ENCODE measurements at places on chromosomes 5 and 9.
A peak's percentile ranks its signal among the peaks of the same experiment; 100 is the strongest.

DNA sequence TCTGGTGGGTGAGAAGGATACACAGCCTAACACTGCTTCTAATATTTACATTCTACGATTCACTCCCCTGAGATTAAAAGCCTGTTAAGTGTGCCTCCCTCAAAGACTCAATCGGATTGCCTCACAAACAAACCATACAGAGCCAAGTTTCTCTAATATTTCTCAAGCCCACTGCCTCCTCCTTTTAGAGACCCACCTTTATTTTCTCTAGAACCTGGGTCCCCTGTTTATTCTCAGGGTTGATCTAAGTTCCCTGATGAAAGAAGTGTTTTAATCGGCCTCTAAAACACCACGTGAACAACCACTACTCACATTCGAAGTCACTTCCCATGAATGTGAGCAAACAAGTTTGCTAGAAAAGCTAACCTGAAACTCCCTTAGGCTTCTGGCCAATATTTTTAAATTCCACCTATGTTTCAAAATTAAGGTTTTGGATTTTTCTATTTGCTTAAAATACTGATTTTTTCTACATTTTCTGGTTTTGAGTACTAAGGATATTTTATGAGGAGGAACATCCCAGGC is 76.5 kb downstream of the GLIS3 start:
- peak; percentile 26 for DNase-seq

GRCh38 chr5:125180231-125180829 is 433.9 kb upstream of the ZNF608 start:
- DNase-seq, result no peak

GRCh38 chr5:50666261-50667022 is at the start of gene PARP8:
Gene PARP8 (plus strand): TSS chr5:50666637. CDS start chr5:50667096, 459 bp downstream.
- peak; percentile 74 for DNase-seq

DNA sequence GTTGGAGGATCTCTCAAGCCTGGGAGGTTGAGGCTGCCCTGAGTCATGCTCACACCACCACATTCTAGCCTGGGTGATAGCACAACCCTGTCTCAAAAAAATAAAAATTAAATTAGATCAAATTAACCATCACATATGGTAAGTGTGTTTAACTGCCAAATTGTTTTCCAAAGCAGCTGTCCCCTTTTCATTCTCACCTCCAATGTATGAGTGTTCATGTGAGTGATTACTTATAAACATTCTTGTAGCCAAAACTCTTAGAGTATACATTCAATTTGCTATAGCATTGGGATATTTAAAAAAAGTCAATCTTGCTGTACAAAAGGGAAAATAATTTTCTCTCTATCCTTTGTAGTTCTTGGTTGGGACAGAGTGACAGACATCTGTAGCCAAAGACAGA is 53.4 kb upstream of the SNAPC3 start:
- DNase-seq, result no peak

- DNase-seq, result peak; percentile 35
These were observed 127.5 kb upstream of the PANK3 start for GRCh38 chr5:168706655-168707069.

DNA sequence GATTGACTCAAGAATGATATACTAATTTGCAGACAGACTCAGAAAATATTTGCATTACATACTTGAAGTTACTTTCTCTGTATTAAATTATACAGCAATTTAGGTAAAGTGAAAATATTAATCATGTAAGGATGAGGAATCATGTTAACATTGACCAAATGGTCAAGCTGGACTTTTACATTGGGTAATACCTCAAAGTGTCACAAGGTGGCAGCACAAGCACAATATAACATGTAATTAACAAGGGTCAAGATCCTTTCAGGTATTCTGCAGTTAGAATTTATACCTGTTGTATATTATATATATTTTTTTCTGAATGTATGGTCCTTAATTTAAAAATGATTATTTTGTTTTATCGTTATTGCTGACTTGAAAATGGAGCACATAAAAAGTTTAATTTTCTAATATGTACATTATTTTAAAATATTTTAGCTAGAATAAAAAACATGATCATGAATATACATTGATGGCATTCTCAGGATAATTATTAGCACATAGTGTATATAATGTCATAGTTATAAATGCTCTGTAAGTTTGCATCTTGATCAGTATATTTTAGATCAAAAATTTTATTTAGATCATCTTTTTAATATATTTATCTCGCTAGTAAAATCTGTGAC is 8.6 kb downstream of the HAPLN1 start:
- DNase-seq, result peak; percentile 14

GRCh38 chr5:142484821-142485387 is 160.1 kb upstream of the SPRY4 start:
- no peak for DNase-seq

DNA sequence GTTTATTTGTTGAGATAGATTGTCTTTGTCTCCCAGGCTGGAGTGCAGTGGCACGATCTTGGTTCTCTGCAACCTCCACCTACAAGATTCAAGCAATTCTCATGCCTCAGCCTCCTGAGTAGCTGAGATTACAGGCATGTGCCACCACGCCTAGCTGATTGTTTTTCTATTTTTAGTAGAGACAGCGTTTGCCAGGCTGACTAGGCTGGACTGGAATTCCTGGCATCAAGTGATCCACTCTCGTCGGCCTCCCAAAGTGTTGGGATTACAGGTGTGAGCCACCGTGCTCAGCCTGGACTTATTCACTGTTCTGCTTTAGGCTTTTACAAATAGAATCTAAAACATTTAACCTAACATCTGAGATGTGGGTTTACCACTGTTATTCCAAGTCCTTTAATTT is 91.3 kb downstream of the COMMD10 start:
- no peak for DNase-seq

GRCh38 chr5:143582176-143582575 is 178.7 kb upstream of the NR3C1 start:
- DNase-seq, result no peak

GRCh38 chr9:15274425-15274824 is 32.6 kb downstream of the TTC39B start:
- DNase-seq, result no peak

GRCh38 chr5:167639273-167639672 is 652.2 kb upstream of the WWC1 start:
- no peak for DNase-seq
